Fibroblast of villous mesenchyme (primary cell): ENCODE measurements at places on chromosomes 2 and 18. TPM values are rescaled to one million over a fixed set of nuclear protein-coding genes. Genes with fewer than 3 reads are reported as not detected.
A peak's percentile ranks its signal among the peaks of the same experiment; 100 is the strongest.

- peak; percentile 39 for DNase-seq
These were observed 39.9 kb upstream of the DARS1 start for GRCh38 chr2:136025057-136025973.

TET3 gene
- 5.6 and 7.7 TPM in 2 replicates for total RNA-seq

AMER3 gene
- not detected in 2 replicates for total RNA-seq

DNA sequence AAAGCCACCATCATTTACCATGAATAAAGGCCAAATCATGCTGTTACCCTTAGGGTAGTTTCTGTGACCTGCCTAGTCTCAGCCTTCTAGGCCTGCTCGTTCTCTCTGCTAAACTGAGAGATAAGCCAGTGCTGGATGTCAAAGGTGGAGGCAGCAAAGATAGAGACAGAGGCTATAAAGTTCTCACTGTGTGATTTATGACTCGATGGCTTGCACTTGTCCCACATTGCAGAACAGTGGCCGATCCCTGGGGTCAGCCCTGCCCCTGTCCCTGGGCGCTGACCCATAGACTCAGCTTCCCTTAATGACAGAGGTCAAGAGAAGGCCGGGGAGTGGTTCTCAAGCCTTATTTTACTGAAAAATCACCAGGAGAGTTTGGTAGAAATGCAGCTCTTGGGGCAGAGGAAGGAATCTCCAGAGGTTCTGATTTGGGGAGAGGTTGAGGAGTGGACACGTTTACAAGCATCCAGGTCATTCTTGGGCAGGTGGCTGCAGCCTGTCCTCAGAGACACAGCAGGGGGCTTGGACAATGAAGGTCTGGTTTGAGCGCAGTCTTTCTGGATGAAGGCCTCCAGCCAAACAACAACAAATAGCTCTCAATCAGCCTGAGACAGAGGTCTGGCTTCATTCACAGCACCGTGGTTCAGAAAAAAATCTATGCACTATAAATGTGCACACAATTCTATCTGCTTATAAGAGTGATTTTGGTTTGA, 143.5 kb downstream of the ACKR3 start:
- no peak for DNase-seq

- no peak for DNase-seq
These were observed 120.4 kb upstream of the TLK1 start for GRCh38 chr2:171281110-171281509.

CAPG gene
- total RNA-seq, result 56.6 and 75.7 TPM in 2 replicates
